Natural killer cell (primary cell): ENCODE measurements at places on chromosomes 7 and 10. TPM values are rescaled to one million over a fixed set of nuclear protein-coding genes. Genes with fewer than 3 reads are reported as not detected.

DNA sequence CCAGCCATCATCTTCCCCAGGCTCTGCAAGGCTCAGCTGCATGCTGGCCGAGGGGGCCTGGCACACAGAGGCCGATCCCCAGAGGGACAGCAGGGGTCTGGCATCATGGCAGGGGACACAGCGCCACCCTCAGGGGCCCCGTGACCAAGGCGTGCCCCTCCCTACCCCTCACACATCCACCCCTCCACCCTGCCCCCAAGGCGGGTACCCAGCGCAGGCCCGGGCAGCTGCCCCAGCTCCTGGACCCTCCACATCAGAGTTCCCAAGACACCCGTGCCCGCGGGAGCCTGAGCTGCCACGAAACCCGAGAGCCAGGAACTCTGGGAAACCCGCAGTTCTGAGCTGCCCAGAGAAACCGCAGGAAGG, 46.5 kb upstream of the TNRC18 start:
- no peaks in the 10 kb centered on the region for H3K36me3 ChIP-seq
- DNase-seq: no peak
- H3K27me3 ChIP-seq: no peaks in the 10 kb centered on the region

DNA sequence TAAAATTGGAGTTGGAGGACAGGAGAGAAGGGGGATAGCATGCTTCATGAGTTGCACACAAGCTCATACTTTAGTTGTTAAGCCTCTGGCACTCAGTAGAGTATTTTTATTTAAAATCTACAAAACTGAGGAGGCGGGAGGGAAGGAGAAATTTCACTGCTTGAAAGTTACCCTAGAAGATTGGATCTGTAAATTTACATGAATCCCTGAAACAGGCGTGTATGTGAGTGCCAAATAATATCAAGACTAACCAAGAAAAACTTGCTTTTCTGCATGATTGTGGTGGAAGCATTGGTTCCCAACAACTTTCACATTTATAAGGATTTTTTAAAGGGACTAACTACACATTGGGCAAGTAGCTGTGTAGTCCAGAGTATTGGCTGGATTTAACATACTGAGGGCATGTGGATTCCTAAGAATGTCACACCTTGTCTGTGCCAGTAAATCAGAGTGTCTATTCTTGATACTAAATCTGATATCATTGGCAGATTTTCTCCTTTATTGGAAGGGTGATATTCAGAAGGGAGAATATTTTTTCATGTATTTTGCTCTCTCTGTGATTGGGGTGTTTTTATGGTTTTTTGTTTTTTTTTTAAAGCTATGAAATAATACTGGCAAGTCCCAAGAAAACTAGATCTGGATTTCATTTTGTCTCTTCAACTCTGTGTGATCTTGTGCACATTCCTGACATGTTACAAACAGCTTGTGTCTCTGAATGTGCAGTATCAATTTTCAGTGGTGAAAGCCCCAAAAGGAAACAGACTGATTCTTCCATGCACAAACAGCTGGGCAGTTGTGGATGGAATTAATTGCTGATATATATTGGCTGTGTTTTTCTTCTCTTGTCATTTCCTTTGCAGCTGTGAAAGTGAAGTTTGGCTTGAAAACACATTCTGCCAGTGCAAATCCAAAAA, 67.2 kb downstream of the ADD3 start:
- DNase-seq: no peak
- H3K27ac ChIP-seq: peak overlapping the region; percentile 55
- H3K27me3 ChIP-seq: no peaks in the 10 kb centered on the region
- peaks cover 48% of the 10 kb centered on the region for H3K4me1 ChIP-seq

DNA sequence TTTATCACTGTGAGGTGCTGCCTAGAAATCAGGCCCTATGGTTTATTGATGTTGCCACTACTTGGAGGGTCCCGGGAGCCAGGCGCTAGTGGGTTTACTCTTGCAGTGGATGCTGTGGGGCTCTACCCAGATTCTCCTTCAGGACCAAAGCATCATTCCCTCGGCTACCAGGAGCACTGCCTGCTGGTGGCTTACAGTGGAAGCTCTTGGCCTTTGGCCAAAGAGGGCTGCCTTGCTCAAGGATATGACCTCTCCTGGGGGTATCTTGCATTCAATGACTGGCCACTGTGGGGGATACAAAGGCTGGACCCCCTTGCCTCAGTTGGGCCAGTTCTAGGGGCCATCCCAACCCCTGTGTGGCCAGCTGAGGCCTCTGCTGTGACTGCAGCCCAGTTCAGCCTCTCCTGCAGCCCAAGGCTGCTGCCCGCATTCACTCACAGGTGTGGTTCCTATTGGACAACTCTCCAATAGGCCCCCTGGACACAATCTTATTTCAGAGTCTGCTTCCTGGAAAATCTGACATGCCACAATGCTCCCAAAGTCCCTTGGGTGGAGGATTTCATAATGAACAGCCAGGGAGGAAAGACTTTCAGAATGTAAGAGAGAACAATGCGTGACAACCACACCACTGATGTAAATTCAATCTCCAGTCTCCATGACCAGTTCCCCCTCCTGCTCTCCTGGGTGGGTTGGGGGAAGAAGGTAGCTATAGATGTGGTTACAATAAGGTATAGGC, 196.3 kb downstream of the SNX10 start:
- no peaks in the 10 kb centered on the region for H3K27me3 ChIP-seq
- H3K36me3 ChIP-seq: no peaks in the 10 kb centered on the region

BLNK gene
- 0.66 TPM for total RNA-seq

DNA sequence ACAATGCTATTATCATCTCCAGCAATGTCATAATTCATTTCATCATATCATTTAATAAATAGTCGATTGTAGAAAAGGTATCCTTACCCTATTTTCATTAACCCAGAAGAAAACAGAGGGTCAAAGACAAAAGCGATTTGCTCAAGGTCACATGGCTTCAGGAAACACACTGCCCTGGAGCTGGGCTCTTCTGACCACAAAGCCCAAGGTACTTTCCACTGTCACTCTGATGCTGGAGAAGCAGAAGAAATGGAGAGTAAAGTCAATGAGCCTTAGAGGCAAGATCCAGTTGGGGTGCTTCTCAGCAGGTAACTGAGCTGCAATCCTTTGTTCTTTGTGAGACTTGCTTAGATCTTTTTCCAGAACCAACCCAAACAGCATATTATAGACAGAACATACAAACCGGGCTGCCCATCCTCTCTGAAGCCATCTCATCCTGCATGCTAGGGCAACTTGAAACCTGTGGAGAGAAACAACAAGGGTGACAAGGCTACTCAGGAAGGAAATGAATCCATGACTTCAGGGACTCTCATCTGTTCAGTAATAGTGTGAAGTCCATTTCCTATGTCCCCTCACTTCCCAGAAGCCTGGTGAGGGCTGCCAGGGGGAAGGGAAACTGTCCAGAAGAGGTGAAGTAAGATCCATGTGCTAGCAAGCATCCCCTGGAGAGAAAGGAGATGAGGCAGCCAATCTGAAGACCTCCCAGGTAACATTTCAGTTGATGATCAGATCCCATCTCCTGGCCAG, 148.6 kb upstream of the SVIL start:
- H3K4me1 ChIP-seq: no peaks in the 10 kb centered on the region
- H3K27me3 ChIP-seq: no peaks in the 10 kb centered on the region
- H3K27ac ChIP-seq: no peak overlapping the region
- no peak overlapping the region for H3K4me3 ChIP-seq
- no peak for DNase-seq
- H3K36me3 ChIP-seq: no peaks in the 10 kb centered on the region

- no peak overlapping the region for H3K4me3 ChIP-seq
- H3K36me3 ChIP-seq: peaks cover 3% of the 10 kb centered on the region
- DNase-seq: no peak
- H3K4me1 ChIP-seq: no peaks in the 10 kb centered on the region
- H3K27ac ChIP-seq: no peak overlapping the region
Observed at GRCh38 chr7:37741776-37742175, 58.2 kb downstream of the GPR141 start.

DNA sequence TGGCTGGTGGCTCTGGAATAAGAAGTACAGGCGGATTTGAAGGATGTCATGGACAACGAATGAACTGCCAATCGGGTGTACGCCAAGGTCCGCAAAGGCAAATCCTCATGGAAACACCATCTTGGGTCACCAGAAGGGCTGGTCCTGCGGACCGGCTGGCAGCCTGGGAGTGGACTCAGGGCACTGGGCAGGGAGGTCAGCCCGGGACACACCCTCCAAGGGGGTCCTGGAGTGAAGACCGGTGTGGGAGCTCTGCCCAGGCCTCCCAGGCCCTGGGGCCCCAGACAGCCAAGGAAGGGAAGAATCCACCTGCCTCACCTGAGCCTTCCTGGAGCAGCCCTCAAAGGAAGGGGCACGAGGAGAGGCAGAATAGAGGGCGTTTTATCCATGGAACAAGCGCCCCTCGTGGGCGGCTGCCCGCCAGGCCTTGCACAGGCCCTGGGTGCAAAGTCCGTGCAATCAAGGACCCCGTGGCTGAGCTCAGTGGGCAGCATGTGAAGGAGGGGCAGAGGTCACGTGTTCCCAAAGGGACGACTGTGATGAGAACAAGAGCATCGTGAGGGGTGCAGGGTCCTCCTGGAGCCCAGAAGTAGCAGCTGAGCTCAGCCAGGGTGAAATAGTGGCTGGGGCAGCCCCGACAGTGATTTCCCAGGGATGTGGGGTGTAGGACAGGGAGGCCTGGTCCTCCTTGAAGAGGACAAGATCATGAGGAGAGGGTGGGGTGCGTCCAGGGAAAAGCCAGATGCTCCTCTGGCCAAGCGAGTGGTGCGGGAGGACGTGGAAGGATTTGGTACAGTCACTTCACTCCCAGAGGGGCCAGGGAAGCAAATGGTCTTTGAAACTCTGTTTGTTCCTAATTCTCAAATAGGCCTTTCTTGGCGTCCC, 105.2 kb downstream of the TCERG1L start:
- H3K4me3 ChIP-seq: no peak overlapping the region
- H3K36me3 ChIP-seq: no peaks in the 10 kb centered on the region
- no peak overlapping the region for H3K27ac ChIP-seq
- no peaks in the 10 kb centered on the region for H3K4me1 ChIP-seq
- no peaks in the 10 kb centered on the region for H3K27me3 ChIP-seq

DNA sequence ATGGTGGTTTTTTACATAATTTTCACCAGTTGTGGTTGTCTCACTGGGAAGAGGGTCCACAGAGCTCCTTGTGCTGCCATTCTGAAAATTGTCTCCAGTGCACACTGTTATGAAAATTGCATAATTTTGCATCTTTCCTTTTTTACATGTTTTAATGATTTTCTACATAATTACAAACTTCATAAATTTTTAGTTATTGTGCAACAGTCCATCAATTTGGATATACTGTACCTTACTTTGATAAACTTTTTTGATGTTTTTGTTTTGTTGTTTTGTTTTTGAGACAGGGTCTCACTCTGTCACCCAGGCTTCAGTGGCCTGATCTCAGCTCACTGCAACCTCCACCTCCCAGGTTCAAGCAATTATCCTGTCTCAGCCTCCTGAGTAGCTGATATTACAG, 70.6 kb upstream of the AUTS2 start:
- no peak overlapping the region for H3K4me3 ChIP-seq
- DNase-seq: no peak
- H3K27ac ChIP-seq: no peak overlapping the region
- no peaks in the 10 kb centered on the region for H3K27me3 ChIP-seq

GRCh38 chr7:1232103-1232466, 587 bp upstream of the UNCX start:
- H3K27ac ChIP-seq: no peak overlapping the region
- H3K36me3 ChIP-seq: no peaks in the 10 kb centered on the region
- H3K27me3 ChIP-seq: peaks cover 54% of the 10 kb centered on the region
- H3K4me3 ChIP-seq: no peak overlapping the region
- H3K4me1 ChIP-seq: peaks cover 27% of the 10 kb centered on the region
- no peak for DNase-seq

- no peak overlapping the region for H3K4me3 ChIP-seq
- H3K27ac ChIP-seq: no peak overlapping the region
- peaks cover 6% of the 10 kb centered on the region for H3K4me1 ChIP-seq
- H3K36me3 ChIP-seq: no peaks in the 10 kb centered on the region
- no peaks in the 10 kb centered on the region for H3K27me3 ChIP-seq
Observed at GRCh38 chr10:114874827-114875411, 53.3 kb downstream of the FHIP2A start.

DNA sequence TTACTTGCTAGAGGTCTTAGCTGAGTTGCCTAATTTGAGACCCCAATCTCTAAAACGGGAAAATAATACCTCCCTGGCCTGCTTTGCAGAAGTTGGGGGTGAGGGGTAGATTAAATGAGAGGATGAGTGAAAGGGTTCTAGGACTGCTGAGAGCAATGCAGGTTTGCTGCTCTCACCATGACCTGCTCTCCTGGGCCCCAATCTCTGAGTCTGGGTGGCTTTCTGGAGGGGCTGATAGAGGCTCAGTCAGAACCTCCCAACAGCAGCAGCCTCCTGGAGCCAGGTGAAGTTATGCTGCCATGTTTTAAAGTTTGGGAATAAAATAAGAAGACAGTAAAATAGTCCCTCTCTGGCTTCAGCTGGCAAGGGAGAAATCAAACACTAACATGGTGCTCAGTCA, 7.3 kb downstream of the UROS start:
- H3K4me3 ChIP-seq: no peak overlapping the region
- DNase-seq: no peak
- H3K27me3 ChIP-seq: no peaks in the 10 kb centered on the region
- peaks cover 7% of the 10 kb centered on the region for H3K4me1 ChIP-seq

DNA sequence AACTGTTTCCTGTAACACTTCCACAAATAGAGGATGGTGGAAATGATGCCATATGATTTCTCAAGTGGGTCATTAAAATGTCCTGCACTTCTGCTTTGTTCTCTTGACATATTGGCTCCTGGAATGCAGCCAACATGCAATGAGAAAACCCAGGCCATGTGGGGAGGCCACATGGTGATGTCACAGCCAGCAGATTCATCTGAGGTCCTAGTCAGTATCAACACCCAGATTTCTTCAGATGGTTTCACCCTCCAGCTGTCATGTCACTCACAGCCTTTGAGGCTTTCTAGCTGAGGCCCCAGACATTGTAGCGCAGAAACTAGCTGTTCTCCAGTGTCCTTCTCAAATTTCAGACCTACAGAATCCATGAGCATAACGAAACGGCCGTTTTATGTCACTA, 102.3 kb upstream of the NUPR2 start:
- no peaks in the 10 kb centered on the region for H3K27me3 ChIP-seq
- H3K4me3 ChIP-seq: no peak overlapping the region
- DNase-seq: no peak
- H3K36me3 ChIP-seq: no peaks in the 10 kb centered on the region
- no peak overlapping the region for H3K27ac ChIP-seq

PPP1R3C gene
- total RNA-seq: not detected

GRCh38 chr10:69503896-69504265, 52.6 kb downstream of the TSPAN15 start:
- no peaks in the 10 kb centered on the region for H3K27me3 ChIP-seq
- H3K4me1 ChIP-seq: peaks cover 7% of the 10 kb centered on the region
- no peaks in the 10 kb centered on the region for H3K36me3 ChIP-seq
- no peak for DNase-seq

DNA sequence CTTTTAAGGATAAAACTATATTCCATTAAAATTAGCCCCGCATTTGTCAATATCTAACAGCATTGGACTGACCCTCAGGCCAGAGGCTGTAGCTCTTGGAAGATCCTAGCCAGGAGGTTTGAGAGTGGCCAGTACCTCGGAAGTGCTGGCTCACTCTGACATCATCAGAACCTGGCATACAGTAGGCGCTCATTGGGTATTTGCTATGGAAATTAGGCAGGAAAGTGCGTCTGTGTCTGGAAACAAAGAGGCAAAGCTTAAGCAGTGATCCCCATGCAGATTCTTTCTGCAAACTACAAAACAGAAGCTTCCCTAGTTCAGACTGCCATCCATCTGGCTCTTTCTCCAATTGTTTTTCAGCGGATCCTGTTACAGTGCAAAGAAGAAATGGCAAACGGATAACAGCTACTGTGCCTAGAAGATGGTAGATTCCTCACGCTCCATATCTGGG, 1.7 kb upstream of the PRKCQ start:
- peaks cover 15% of the 10 kb centered on the region for H3K36me3 ChIP-seq
- no peaks in the 10 kb centered on the region for H3K27me3 ChIP-seq
- H3K27ac ChIP-seq: peak overlapping the region; percentile 89
- peaks cover 51% of the 10 kb centered on the region for H3K4me1 ChIP-seq
